Stimulated activated CD8-positive, alpha-beta memory T cell treated with anti-CD3 and anti-CD28 coated beads, Interleukin-2, amount 100 ng/mL, for 48 hours (primary cell): ENCODE measurements at places on chromosomes 1 and 21.

DNA sequence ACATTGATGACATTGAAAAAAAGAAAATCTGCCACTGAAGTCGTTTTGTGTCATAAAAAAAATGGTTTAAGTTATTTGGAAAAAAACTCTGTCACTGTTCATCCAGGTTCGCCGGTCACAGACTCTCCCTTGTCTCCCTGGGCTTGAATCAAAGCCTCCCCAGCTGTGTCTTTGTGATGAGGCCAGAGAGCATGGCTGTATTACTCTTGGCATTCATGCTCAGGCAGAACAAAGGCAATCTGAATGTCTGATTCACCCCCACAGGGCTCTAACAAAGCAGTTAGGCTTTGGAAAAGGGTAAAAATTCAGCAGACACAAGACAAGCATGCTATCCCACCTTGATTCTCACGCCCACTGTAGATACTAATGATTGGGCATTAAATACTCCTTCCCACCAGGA, 304.3 kb upstream of the PLD5 start:
- DNase-seq, result no peak

DNA sequence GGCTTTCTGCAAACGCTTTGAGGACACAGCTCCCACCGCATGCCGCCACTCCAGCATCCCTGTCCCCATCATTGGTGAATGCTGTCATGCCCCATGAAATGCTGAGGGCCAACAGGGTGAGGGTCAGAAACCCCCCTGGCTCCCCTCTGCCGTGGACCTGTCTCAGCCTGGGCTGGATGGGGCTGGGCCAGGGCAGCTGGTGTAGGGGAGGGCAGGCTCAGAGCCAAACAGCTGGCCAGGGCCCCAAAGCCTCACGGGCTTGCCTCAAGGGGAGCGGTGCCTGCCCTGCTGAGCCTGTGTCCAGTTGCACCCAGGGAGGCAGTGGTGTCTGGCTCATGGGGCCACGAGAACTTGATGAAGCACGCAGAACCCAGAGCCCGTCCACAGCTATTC, 49.7 kb downstream of the S100B start:
- no peak for DNase-seq

- DNase-seq, result no peak
These were observed 362.1 kb upstream of the NR5A2 start for GRCh38 chr1:199665371-199665770.

DNA sequence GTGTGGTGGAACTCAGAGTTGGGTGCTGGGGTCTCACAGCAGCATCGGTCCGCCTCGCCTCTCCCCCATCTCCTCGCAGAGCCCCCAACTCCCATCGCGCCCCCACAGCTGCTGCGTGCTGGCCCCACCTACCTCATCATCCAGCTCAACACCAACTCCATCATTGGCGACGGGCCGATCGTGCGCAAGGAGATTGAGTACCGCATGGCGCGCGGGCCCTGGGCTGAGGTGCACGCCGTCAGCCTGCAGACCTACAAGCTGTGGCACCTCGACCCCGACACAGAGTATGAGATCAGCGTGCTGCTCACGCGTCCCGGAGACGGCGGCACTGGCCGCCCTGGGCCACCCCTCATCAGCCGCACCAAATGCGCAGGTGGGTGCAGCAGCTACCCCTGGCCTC, 24.2 kb downstream of the PTPRU start:
- no peak for DNase-seq

DNA sequence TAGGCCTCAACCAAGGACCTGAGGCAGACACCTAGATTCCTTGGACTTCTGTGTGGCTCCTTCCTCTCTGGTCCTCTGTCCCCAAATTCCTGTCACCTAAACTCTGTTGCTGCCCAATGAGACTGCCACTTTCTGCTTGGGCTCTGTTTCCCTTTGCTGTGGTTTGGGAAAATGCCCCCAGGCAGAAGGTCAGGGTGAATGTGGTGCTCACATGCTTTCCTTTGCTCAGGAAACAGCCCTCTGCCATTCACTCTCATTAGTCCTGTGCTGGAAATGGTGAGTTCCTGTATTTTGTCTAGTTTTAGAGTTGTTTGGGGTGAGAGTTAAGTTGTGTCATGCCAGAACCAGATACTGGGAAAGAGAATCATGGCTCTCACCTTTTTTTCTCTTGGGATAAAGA, 22.7 kb upstream of the SHE start:
- no peak for DNase-seq

DNA sequence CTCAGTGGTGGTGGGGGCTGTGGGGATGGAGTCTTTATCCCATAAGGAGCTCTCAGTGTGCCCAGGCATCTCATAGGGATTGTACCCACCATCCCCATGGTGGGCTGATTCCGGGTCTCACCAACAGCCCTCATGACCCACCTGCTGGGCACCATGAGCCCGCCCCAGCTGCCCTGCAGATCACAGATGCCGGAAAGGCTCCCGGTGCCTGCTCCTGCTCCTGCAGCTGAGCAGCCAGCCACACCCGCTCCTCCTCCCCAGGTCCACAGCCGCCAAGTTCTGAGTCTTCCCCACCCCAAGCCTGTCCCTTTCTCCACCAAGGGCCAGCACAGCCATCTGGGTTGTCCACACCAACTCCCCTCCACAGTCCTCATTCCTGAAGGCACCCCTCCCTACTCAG, 15.5 kb upstream of the TSPEAR start:
- DNase-seq, result no peak

DNA sequence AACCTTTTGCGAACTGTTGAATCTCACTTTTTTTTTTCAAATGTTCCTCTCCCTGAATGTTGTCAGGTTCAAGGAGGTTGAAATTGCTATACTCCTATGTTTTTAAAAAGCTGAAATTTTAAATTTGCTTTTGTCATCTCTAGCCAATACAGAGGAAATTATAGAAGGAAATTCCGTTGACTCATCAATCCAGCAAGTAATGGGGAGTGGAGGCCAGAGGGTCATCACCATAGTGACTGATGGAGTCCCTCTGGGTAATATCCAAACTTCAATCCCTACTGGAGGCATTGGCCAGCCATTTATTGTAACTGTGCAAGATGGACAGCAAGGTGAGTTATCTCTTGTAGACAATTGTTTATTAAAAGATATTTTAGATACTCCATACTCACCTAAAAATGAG, 36.3 kb downstream of the GABPB2 start:
- DNase-seq, result no peak

DNA sequence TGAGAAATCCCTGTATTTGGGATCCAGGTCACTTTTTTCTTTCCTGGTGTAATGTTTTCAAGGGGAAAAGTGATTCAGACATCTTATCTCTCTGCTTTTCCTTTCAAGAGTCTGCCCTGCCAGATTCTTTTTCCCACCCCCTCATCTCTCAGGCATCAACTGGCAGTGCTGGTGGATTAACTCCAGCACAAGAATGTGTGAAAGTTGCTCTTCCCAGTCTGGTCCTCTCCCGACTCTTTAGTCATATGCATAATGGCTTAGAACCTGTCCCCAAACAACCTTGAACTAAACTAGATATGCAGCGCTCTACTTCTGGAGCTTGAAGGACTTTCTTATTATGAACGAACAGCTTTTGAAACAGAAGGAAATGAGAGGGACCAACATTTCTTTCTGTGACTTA, 88.5 kb downstream of the SLC44A5 start:
- DNase-seq, result no peak

DNA sequence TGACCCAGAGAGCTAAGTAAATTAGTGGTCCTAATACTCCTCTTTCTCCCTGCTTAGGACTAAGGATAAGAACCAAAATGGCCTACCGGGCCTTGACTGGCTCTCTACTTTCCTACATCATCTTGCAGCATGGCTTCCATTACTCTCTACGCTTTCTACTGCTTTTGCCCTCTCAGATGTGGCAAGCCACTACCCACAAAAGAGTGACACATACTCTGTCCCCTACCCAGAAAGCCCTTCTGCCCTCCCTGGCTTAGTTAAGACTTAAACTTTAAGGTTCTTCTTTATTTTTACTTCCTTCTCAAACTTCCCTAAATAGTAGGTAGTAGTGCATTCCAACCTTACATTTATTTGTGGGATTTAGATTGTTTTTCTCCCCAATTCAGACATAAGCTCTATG, 228.1 kb downstream of the TPR start:
- DNase-seq, result no peak

GRCh38 chr1:9451081-9451480, 88.2 kb upstream of the SLC25A33 start:
- DNase-seq, result no peak

GRCh38 chr1:169121146-169121923, 14.8 kb downstream of the ATP1B1 start:
- DNase-seq, result no peak

GRCh38 chr1:231936983-231937775, 310.6 kb downstream of the DISC1 start:
- no peak for DNase-seq

- DNase-seq, result no peak
These were observed 9.5 kb downstream of the ITLN2 start for GRCh38 chr1:160945079-160945478.

DNA sequence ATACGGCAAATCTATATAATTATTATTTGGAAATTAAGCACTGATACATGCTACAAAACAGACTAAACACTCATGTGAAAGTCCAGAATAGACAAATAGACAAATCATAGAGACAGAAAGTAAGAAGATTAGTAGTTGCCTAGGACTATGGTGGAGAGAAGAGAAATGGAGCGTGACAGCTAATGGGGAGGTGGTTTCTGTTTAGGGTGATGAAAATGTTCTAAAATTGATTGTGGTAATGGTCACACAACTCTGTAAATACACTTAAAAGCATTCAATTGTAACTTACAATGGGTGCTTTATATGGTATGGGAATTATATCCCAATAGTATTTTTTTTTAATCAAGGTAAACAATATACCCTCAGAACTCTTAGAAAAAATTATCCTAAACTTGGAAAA, 20.4 kb upstream of the ITLN2 start:
- no peak for DNase-seq

- no peak for DNase-seq
These were observed 19.7 kb downstream of the YARS1 start for GRCh38 chr1:32797456-32797855.

DNA sequence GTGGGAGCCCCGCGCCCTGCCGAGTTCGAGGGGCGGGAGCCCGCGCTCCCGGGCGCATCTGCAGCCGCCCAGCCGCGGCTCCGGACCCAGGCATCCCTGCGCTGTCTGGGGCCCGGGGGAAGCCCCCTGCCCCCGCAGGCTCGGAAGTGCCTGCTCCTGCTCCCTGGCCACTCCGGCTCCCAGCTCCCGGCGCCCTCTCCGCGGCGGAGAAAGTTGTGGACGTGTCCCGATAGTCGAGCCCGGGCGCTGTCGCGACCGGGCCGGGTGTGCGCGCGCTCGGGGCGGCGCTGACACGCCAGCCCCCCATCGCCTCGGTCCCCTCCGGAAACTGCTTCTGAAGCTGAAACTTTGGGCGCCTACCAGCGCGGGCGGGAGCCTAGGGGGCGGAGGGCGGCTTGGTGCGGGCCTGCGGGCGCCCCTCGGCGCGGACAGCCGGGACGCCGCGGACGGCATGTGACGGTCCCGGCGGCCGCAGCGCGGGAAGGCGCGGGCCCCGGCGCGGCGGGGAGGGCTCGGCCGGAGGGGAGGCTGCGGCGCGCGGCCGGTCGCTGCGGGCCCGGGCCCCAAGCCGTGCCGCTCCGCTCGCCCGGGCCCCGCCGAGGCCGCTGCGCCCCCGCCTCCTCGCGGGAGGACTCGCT, 515 bp downstream of the MAN1C1 start:
- DNase-seq, result no peak

DNA sequence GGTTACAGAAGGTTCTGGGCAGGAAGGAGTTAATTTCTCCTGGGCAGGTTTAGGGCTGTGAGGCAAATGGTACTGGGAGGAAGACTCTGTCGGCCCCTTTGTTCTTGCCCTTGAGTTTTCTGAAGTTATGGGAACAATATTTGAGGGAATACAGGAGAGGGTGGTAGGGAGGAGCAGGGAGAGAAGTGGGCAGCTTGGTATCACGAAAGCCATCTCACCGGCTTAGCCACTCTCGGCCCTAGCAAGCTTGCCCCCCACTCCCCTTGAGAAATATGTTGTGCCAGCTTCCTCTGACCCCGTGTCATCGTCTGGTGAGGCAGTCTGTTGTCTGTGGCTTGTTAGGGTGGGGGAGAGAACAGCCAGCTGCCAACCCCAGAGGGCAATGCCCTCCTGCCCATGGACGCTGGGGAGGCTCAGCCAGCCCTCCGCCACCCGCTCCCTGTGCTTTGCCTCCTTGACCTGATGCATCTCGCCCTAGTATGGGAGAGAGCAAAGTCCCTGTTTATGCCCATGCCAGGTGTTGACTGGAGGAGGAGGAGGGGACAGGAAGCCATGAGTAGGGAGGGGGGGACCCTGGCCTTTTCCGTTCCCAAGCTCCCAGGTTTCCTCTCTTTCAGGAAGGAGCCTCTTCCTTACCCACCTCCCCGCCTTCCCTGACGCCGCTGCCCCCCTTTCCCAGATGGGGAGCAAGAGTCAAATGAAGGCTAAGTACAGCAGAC, 1.2 kb downstream of the EFNA1 start:
- no peak for DNase-seq

DNA sequence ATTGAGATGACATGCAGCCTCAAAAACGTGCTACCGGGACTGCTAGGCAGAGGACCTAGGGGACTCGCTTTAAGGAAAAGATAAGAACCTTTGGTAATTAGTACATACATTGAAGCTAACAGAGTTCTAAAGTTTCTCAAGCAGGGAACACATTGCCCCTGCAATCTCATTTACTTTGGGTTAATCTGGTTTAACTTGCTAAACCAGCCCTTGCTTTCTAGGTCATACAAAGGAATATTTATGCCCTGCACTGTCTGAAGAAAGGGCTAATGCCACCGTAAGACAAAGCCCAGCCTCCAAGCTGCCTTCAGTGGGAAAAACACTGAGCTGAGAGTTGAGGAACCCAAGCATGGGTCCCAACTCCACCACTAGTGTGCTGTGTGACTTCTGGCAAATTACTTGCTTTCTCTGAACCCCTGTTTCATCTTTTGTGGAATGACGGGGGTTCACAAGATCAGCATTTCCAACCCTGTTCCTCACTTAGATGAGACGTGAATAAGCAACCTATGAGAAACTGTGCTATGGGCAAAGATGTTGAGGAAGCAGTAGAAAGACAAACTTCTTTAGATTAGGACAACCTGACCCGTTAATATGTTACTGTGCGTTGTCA, 66.3 kb downstream of the VWA5B1 start:
- DNase-seq, result no peak

DNA sequence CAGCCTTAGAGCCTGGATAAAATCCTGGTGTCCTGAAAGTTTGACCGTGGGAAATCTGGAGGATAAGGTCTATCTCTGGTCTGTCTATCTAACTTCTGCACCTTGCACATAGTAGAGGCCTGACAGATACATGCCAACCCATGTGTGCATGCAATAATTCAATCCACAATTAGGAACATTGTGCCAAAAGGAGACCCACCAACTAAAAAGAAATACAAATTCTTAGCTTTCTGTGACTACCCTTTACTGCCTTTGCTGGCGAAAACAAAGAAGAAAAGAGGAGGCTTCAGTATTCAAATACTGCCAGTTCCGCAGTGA, 381 bp upstream of the KLHL20 start:
- DNase-seq, result no peak

GRCh38 chr1:234478152-234478480, 863 bp downstream of the TARBP1 start:
- DNase-seq, result peak; percentile 54

- no peak for DNase-seq
These were observed 22.8 kb downstream of the ATP1B1 start for GRCh38 chr1:169129109-169129784.
